ENCODE measurements at places on chromosomes 4 and X.

- DNase-seq: no peak
Measured at GRCh38 chr4:139791681-139792080, 126.1 kb downstream of the MGST2 start.

- no peak for DNase-seq
Measured at GRCh38 chr4:117889978-117890377, 144.3 kb upstream of the NDST3 start.

DNA sequence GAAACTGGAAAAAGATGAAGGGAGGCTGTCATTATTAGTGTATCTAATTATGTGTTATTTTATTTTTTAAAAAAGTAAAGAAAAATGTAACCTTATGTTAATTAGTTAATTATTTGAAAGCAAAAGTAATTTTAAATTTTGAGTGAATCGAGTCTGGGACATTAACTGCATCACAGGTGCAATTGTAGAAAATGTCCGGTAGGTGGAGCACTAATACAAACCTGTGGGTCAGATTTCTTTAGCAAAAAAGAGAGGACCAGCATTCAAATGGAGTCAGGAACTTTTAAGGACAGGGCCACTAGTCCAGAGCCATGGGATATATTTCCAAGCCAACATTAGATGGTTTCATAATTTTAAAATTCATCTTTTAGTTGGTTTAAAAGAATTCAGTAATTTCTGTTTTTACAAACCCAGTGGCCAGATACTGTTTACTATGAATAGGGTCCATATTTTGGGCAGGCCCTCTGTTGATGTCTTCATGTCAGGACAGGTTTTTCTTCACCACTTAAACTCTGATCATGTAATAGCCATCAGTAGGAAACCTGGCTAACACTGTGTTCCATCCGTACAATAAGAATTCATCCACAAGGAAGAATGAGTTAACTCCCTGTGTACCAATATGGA is 27.2 kb downstream of the BST1 start:
- peak; percentile 3 for DNase-seq

DNA sequence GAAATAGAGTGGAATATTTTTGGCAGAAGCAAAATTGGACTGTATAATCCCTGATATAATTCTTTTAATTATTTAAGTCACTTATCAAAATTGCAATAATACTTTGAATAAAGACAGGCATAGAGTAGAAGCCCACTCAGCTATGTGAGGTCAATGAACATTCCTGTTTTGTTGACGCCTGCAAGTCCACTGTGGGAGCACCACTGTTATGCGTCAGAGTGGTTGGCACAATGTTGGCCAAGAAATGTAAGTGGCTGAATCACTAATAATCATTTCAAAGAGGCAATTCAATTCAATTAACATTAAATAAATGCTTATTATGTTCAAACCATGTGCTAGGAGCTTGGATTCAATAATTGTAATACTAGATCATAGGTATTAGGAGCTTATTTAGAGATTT is 221.0 kb downstream of the SPCS3 start:
- DNase-seq: no peak

- DNase-seq: no peak
Measured at GRCh38 chrX:120213438-120214265, 37.0 kb upstream of the ZBTB33 start.

DNA sequence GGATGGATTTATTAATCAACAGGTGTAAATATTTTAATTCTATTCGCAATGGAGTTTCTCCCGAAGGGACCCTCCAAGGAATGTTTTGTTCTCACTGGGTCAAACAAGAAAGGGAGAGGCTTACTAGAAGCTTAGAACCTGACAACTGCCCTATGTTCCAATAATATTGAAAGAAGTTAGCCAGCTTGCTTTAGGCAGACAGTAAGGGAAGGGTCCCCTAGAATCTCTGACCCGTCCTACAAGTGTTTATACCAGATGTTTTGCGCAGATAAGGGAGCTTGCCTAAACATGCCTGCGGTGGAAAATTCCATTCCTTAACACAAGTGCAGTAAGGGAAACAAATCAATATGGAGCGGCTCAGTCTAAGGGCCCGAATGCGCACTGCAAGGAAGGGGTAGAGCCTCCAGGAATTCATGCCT is 17.7 kb downstream of the IL21 start:
- DNase-seq: no peak

- DNase-seq: no peak
Measured at GRCh38 chr4:137471461-137471860, 60.8 kb downstream of the PCDH18 start.

DNA sequence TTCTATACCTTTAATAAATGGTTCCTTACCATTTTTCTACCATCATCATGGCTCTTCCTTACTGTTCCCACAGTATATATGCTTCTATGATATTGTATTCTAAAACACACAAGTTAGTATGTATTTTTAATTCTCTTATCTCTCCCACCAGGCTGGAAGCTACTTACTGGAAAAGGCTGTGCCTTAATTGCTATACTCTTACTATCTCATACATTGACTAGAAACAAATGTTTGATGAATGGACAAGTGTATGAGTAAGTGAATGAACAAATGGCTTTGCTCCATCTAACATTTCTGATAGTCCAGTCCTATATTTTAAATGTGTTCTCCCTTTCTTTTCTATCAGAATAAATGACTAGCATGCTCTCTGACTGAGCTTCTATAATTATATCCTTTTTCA is 320.8 kb upstream of the RASGEF1B start:
- no peak for DNase-seq

DNA sequence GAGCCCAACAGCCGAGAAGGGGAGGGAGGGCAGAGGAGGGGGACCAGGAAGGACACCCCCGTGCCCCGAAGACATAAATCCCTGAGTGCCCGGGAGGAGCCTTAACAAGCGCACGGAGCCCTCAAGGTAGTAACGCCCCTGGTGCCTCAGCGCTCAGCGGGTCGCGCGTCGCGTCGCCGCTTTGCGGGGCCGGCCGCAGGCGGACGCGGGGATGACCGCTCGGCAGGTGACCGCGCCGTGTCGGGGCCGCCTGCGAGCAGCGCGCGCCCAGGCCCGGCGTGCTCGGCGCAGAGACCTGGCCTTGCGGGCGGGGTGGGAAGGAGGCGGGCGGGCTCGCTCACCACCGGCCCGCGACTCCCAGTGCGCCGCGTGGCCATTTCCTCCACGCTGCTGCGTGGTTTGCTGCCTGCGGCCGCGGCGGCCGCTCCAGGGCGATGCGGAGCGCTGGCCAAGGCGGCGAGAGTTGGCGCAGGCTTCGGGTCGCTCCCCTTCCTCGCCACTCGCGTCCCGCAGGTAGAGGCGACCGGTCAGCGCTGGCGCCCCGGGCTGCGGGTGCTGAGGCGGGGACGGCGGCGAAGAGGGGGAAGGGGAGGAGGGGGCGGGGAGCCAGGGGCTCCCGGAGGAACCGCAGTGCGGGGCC is 632 bp downstream of the CCSER1 start:
- DNase-seq: no peak

GRCh38 chrX:78103001-78103622 is 936 bp upstream of the PGK1 start:
- no peak for DNase-seq

DNA sequence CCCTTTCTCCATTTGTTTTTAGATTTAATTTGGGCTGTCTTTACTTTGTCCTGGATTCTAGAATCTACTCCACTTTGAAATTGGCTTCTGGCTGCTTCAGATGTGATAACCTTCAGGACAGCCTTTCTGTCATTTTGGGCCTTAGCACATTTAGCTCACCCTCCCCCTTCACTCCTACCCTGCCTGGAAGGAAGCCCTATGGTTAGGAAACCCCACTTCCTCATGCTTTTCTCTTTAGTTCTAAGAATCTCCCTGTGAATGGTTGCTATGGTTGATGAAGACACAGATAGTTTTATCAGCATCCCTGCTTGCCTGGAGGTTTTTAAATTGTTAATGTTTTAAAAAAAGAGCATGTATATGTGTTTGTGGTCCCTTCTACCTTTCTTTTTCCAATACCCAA is 100.7 kb upstream of the PTPN13 start:
- DNase-seq: no peak

DNA sequence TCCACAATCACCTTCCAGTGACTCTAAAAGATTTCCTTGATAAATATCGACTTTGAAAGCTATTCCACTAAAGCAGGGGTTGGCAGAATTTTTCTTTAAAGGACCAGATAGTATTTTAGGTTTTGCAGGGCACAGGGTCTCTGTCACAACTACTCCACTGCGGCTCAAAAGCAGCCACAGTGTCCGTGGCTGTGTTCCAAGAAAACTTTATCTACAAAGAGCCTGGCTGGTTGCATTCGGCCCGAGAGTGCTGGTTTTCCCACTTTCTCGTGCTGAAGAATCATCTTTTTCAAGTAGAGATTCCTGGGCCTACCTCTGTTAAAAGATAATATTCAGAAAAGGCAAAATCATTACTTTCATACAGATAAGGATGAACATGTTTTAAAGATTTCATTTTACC is 55.6 kb downstream of the TSPAN7 start:
- DNase-seq: no peak

GRCh38 chr4:23861897-23862296 is 27.9 kb downstream of the PPARGC1A start:
- no peak for DNase-seq

DNA sequence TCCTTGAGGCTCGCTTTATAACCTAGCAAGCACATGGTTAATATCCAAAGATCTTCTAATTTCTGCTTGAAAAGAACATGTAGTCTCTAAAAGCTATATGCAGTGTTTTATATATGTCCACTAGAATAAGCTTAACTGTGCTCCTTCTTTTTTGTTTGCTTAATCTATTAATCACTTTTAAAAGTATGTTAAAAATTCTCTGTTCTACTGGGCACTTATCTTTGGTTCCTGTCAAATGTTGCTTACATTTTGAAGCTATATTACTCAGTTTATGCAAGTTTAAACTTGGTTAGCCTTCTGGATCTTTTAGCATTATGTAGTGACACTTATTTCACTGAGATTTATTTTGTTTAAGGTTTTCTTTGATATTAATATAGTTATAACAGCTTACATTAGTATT is 32.5 kb downstream of the MAOA start:
- DNase-seq: no peak

DNA sequence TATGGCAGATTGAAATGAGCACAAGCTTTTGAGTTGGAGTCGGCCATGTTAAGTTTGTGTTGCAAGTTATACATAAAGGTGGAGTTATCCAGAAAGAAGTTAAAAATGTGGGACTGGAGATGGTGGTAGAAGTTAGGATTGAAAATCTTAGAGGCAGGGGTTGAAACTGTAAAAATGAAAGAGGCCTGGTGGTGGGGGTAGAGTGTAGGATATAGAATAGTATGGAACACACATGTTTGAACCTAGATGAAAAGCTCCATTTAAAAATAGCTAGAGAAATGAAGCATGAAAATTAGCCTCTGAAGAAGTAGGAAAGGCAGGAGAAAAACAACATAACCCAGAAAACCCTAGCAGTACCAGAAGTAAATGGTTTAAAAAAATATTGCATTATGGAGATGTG is 131.8 kb upstream of the ENPEP start:
- no peak for DNase-seq

DNA sequence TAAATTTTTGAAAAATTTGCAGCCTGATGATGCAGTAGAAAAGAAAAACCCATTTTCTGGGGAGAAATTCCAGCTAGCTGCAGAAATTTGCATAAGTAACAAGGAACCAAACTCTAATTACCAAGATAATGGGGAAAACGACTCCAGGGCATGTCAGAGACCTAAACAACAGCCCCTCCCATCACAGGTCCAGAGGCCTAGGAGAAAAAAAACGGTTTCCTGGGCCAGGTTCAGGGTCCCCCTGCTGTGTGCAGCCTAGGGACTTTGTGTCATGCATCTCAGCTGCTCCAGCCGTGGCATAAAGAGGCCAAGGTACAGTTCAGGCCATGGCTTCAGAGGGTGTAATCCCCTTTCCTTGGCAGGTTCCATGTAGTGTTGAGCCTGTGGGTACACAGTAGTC is 733.7 kb upstream of the CT83 start:
- DNase-seq: no peak

DNA sequence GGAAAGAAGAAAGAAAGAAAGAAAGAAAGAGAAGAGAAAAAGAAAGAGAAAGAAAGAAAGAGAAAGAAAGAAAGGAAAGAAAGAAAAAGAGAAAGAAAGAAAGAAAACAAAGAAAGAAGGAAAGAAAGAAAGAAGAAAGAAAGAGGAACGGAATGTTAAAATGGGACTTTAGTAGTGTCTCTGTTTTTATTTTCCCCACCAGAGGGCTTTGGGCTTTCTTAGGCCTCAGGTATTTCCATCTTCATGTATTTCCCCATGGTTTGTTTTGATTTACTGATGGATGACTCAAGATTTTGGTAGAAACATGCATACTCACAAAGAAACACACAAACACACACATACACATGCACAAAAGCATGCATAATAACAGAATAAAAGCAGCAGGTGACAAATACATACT is 181.2 kb downstream of the AFF2 start:
- DNase-seq: no peak

- no peak for DNase-seq
Measured at GRCh38 chr4:15912961-15913630, 25.4 kb downstream of the FGFBP1 start.

DNA sequence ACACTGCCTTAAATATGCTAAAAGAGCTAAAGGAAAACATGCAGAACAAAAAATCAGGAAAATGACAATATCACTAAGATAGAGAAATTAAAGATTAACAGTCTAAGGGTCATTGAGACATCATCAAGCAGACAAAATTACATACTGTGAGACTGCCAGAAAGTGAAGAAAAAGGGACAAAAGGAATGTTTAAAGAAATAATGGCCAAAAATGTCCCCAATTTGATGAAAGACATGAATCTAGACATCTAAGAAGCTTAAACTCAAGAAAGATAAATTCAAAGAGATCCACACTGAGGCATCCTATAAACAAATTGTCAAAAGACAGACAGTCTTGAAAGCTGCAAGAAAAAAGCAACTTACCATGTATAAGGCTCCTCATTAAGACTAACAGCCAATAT is 63.7 kb downstream of the OPHN1 start:
- no peak for DNase-seq

DNA sequence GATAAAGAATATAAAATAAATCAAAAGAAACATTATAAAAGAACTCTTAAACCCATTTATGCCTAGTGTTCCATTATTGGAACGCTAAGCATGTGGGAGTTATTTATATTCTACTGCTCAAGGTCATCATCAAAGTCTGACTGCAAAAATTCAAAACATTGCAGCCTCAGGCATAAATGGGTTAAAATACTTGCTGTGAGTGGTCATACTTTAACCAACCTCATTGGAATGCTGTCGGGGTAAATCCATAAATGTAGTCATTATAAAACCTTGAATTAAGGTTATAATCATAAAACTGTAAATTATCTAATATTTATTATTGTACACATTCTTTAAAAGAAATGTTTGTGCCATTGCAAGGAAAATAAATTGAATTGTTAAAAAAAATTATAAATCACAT is 55.0 kb downstream of the RPS6KA6 start:
- no peak for DNase-seq

DNA sequence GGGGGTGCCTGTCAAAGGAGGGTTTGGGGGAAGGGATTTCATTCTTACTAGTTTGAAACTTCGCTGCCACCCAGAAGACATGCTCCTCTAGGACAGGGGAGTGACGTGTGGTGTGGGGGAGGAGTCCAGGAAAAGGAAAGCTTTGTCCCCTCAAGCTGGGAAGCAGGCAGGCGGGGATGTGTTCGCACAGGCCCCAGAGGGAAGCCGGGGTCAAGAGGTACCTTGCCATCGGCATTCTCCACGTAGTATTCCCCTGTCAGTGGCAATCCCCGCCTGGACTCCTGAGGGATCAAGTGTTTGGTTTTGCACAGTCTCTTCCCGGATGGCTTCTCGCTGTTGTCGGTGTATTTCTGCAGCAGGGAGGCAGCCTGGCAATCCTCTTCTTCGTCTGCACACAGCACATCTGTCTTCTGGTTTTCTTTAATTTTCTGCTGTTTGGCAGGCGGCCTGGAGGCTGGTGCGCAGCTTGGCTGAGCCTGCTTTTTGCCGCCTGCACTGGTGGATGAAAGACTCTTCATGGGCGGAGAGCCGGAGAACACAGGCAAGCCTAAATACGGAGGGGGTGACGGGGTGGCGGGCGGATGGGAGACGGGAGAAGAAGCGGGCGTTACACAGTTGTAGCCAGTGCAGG is 35.1 kb downstream of the BCOR start:
- DNase-seq: no peak
